ENCODE measurements at places on chromosomes 2 and 18.

- no peak for DNase-seq
These were observed 112.7 kb upstream of the REV1 start for GRCh38 chr2:99602476-99602875.

DNA sequence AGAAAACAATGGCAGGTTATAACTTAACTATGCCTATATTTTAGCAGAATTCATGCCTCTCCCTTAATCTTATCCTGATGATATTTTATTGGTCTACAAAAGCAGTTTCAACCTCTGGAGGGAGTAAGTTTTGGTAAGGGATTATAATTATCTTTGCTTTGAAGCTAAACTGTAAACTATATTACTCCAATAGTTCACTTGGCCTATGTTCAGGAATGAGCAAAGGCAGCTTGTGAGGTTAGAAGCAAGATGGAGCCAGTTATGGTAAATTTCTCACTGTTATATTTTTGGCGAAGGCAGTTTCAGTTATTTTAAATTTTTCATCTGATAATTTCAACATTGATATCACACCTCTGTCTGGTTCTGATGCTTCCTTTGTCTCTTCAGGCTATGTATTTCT lies 192.5 kb upstream of the RGPD4 start:
- DNase-seq, result no peak

- DNase-seq, result no peak
These were observed 78.2 kb downstream of the ZEB2 start for GRCh38 chr2:144441711-144442141.

- DNase-seq, result no peak
These were observed 462.5 kb upstream of the FSHR start for GRCh38 chr2:49616800-49617199.

- DNase-seq, result no peak
These were observed 29.3 kb downstream of the HS1BP3 start for GRCh38 chr2:20621366-20622295.

DNA sequence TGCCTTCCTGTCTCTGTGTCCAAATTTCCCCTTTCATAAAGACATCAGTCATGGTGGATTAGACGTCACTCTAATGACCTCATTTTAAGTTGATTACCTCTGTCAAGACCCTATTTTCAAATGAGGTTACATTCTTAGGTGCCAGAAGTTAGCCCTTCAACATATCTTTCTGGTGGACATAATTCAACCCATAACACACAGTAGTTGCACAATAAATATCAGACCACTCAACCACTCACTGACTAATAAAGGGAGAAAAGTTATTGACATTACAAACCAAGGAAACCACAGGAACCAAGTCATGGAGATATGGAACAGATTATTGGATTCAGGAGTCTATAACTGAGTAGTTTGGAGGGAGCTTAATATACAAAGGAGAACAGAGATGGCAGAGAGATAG lies 377.4 kb upstream of the ACVR2A start:
- DNase-seq, result no peak

GRCh38 chr2:204966245-204966644 lies 421.0 kb downstream of the PARD3B start:
- no peak for DNase-seq

Data from psoas muscle (tissue), 8 donors.